ENCODE measurements at places on chromosomes 1 and 21. TPM values are rescaled to one million over a fixed set of nuclear protein-coding genes. Genes with fewer than 3 reads are reported as not detected.

DNA sequence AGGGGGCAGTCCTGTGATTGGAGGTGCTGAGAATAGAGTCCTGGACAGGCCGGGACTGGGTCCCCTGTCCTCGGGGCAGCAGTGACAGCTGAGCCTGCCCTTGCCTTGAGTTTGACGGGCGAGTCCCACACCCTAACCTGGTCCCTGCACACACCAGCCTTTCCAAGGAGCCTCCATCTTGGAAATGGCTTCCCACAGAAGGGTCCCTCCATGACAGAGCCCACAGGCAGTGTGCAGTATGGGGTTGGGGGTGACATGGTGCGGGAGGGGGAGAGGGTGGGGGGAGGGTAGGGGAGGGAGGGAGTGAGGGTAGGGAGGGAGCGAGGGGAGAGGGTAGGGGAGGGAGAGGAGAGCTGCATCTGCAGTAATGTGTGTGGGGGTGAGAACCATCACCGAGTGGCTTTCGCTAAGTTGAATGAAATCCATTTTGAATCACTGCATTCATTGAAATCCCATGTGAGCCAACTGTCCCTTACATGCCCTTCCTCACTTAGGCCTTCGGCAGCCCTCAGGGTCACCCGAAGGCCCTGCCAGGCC, 10.1 kb upstream of the TMEM52 start:
- H3K4me1 ChIP-seq: no peaks in the 10 kb centered on the region
- H3K4me3 ChIP-seq: no peak overlapping the region
- no peak overlapping the region for H3K27ac ChIP-seq
- H3K36me3 ChIP-seq: peaks cover 1% of the 10 kb centered on the region
- DNase-seq: peak; percentile 66

The CAMK2N1 gene
- total RNA-seq: 13.2 TPM

The ZYG11A gene
- total RNA-seq: 0.12 TPM

- no peak overlapping the region for H3K27ac ChIP-seq
- H3K4me3 ChIP-seq: no peak overlapping the region
- no peaks in the 10 kb centered on the region for H3K36me3 ChIP-seq
- no peaks in the 10 kb centered on the region for H3K27me3 ChIP-seq
These were observed 65.3 kb downstream of the SELENOF start for GRCh38 chr1:86848654-86849053.

The SLC2A5 gene
- 0.27 TPM for total RNA-seq

The NEK2 gene
- 3.2 TPM for total RNA-seq

- no peak for DNase-seq
- peaks cover 7% of the 10 kb centered on the region for H3K36me3 ChIP-seq
- H3K4me1 ChIP-seq: peaks cover 19% of the 10 kb centered on the region
- H3K4me3 ChIP-seq: no peak overlapping the region
- H3K27ac ChIP-seq: no peak overlapping the region
- H3K27me3 ChIP-seq: no peaks in the 10 kb centered on the region
These were observed 39.0 kb downstream of the ZZZ3 start for GRCh38 chr1:77643456-77643855.

GRCh38 chr1:212488436-212489283, 55.9 kb downstream of the NENF start:
- H3K4me1 ChIP-seq: peaks cover 56% of the 10 kb centered on the region
- H3K4me3 ChIP-seq: no peak overlapping the region
- H3K36me3 ChIP-seq: no peaks in the 10 kb centered on the region
- H3K27me3 ChIP-seq: no peaks in the 10 kb centered on the region
- no peak for DNase-seq

The KRTAP6-2 gene
- not detected for total RNA-seq

The TEDDM1 gene
- total RNA-seq: not detected

DNA sequence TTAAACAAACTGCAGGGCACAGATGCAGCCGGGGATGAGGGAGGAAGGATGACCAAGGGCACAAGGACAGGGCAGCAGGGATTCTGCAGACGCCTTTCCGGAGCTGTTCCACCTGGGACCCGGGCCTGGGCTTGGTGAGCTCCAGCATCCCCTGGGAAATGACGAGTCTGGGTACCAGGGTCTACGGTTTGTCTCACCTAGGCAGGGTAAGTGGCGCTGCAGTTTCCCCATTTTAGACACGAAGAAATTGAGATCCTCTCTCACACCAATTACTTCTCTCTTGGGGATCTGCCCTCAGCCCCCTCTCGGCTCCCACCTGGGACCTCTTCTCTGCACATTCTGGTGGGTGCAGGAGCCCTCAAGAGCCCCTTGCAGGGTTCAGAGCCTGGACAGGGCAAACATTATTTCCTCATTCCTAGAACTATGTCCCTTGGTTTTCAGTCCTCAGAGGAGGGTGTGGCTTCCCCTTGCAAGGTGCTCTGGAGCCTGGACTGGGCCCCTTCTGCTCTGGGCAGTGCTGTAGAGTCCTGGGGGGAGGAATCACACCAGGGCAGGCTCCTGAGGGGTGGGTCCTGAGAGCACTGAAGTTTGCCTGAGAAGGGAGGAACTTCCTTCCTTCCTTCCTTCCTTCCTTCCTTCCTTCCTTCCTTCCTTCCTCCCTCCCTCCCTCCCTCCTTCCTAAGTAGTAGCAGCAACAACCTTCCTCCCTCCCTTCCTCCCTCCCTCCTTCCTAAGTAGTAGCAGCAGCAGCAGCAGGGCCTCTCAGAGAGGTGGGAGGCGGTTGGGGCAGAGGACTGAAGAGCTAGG, 16.0 kb downstream of the RAP1GAP start:
- H3K4me3 ChIP-seq: peak overlapping the region; percentile 22
- H3K36me3 ChIP-seq: no peaks in the 10 kb centered on the region
- H3K4me1 ChIP-seq: peaks cover 14% of the 10 kb centered on the region
- H3K27me3 ChIP-seq: peaks cover 8% of the 10 kb centered on the region
- peak overlapping the region; percentile 41 for H3K27ac ChIP-seq

DNA sequence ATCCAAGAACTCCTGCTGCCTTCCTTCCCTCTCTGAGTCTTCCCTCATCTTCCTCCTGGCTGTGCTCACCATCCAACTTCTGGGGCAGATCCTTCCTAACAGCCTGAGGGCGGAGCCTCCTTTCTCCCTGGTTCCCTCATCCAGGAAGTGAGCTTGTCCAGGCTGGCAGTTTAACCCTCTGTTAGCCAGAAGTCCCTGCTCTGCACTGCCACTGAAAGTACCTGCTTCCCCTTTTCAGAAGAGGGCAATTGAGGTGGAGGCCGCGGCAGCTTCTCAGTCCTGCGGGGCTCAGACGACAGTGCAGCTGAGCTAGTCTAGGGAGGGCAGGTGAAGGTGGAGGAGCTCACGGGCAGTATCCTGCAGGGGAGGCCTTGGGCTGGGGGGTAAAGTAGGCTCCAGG, 149.1 kb downstream of the FCRL5 start:
- peaks cover 4% of the 10 kb centered on the region for H3K4me1 ChIP-seq
- peaks cover 4% of the 10 kb centered on the region for H3K27me3 ChIP-seq
- no peak overlapping the region for H3K27ac ChIP-seq
- no peak for DNase-seq

The CDC42BPA gene
- 59.1 TPM for total RNA-seq

DNA sequence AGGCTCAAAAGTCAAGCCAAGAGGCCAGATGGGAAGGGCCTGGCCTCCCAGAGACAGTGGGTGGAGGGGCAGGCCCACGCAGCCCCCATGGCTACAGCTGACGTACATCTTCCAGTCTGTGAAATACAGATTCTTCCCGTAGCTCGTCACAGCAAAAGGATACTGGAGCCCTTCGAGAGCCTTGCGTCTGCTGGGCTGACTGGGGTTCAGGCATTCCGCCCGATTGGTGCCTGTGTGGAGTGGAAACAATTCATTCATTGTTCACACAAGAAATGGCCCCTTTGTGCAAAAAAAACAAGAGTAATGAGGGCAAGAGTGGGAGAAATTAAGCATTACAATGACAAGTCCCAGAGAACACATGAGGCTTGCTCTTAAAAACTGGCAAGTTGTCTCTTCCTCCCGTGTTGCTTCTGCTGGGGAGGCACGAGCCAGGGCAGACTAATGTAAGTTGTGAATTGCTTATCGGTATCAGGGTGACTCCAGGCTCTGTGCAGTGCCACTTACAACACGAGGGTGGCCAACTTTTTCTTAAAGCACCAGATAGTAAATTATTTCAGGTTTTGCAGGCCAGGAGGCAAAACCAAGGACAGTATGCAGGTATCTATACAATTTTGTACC, 85.1 kb downstream of the NID1 start:
- no peak overlapping the region for H3K4me3 ChIP-seq
- peaks cover 38% of the 10 kb centered on the region for H3K4me1 ChIP-seq
- DNase-seq: no peak

DNA sequence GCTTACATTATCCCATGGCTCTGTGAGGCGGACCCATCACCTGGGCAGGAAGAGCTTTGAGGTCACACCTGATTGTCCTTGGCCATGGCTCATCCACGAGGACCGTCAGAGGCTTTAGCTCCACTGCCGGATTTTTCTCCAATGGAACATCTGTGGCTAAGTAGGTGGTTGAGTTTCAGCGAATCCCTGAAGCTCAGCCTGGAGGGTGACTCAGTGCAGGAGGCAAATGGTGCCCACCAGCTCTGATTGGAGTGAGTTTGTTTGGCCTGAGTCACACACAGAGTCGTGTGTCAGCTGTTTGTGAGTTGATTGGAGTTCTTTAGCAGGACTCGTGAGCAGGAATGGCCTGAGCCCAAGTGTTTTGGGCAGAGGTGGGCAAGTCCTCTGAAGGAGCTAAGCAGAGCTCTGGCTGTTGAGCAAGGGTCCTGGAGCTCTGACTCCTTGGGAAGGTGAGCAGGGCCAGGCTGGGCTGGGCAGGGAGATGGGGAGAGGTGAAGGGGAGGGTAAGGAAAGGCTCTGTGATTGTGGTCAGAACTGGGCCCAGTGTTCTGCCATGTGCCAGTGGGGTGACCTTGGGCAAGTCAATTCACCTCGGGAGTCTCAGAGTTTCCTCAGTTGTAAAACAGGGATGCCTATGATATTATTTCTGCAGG, 2.0 kb downstream of the SLC6A17 start:
- H3K27me3 ChIP-seq: peaks cover 40% of the 10 kb centered on the region
- no peak overlapping the region for H3K4me3 ChIP-seq
- H3K36me3 ChIP-seq: no peaks in the 10 kb centered on the region
- DNase-seq: no peak
- H3K27ac ChIP-seq: no peak overlapping the region

The MRAP gene
- total RNA-seq: not detected

DNA sequence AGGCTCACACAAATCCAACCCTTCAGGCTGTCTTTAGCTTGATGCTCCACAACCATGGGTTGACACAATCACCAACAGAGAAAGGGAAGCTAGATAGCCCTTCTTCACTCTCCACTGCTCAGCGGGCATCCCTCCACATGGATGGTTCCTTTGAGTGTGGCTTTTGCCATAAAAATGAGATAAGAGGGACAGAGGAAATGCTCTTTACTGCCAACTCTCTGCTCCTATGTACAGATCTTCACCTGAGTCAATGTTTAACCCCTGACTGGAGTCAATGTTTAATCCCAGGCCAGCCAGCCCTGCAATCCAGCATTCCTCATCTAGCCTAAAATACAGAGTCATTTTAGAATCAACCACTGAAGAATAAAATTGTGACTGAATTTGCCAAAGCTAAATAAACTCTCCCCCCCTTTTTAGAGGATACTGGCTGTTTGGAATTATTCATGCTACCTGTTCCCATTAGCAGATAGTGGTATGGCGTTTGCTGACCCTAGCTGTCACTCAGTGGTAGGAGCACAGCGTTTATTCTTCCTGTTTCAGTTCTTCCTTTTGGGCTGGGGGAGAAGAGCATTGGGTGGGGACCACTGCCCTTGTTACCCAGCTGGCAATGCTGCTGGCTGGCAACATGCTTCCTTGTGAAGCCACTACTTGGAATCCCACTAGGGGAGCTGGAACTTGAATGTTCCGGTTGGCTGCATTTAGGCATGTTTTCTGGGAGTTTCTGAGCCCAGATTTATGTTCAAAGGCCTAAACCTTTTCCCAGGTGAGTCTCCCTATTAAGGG, 5.2 kb upstream of the PIGR start:
- no peaks in the 10 kb centered on the region for H3K4me1 ChIP-seq
- no peak for DNase-seq
- no peaks in the 10 kb centered on the region for H3K36me3 ChIP-seq
- H3K4me3 ChIP-seq: no peak overlapping the region
- H3K27me3 ChIP-seq: peaks cover 28% of the 10 kb centered on the region
- no peak overlapping the region for H3K27ac ChIP-seq

The SPRR2G gene
- total RNA-seq: not detected

The FCGR1A gene
- total RNA-seq: not detected

DNA sequence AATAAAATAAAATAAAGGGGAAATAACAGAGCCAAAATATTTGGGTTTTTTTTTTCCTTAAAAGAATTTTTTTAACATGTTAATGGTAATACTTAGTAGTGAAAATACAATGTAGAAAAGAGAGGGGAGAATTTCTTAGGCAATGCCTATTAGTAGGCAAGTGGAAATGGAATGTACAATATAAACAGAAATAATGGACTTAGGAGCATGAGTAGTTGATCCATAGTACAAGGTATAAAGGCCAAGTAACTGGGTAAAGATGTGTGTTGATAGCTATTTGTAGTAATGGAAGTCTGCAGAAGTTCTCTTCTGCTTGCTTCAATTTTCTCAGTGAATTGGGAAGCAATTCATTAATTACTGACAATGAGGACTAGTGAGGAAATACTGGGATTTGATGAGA, 34.4 kb downstream of the TESK2 start:
- no peaks in the 10 kb centered on the region for H3K27me3 ChIP-seq
- no peaks in the 10 kb centered on the region for H3K36me3 ChIP-seq
- H3K4me1 ChIP-seq: no peaks in the 10 kb centered on the region
- DNase-seq: no peak

GRCh38 chr21:26057477-26058170, 112.9 kb downstream of the APP start:
- no peak overlapping the region for H3K4me3 ChIP-seq
- H3K27me3 ChIP-seq: no peaks in the 10 kb centered on the region
- H3K36me3 ChIP-seq: no peaks in the 10 kb centered on the region
- peaks cover 17% of the 10 kb centered on the region for H3K4me1 ChIP-seq
- DNase-seq: no peak
- H3K27ac ChIP-seq: no peak overlapping the region
